Fibroblast of skin of right biceps (primary cell): ENCODE measurements at places on chromosomes 7 and 10.
A peak's percentile ranks its signal among the peaks of the same experiment; 100 is the strongest.

DNA sequence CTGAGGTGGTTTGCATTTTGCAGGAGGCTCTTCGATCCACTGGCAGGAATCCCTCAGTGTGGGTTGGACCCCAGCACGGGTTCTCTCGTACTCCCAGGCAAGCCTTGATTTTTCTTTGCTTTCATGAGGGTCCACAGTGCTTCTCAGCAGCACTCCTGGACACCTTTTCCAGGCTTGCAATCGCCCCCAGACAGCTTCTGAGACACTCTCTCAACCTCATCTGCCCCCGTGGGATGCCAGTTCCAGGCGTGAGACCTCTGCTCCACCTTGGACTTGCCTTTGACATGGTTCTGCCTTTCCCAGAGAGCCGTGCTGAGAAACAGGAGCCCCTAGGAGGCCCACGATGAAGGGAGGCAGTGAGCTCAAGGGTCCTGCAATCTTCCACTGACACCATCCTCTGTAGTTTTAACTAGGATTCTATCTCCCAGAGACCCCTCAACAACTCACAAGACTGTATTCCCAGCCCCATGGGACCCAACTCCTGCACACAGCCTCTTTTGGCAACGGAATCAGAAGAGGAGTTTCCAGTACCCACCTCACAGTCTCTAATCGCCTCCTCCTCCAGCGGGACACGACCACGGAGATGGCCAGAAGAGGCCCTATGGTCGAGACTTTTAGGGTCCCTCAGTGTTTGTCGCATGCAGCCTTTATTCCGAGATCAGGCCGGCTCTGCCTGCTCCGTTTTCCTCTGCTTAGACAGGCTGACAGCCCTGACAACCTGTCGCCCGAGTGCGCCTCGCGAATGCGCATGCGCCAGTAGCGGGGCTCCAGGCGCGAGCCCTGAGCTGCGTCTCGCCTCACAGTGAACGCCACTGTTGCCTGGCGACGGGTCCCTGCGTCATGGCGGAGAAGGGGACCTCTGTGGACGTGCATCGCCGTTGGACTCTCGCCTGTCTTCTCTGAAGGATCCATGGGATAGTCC lies 26.0 kb upstream of the ZNF273 start:
- no peak for DNase-seq

DNA sequence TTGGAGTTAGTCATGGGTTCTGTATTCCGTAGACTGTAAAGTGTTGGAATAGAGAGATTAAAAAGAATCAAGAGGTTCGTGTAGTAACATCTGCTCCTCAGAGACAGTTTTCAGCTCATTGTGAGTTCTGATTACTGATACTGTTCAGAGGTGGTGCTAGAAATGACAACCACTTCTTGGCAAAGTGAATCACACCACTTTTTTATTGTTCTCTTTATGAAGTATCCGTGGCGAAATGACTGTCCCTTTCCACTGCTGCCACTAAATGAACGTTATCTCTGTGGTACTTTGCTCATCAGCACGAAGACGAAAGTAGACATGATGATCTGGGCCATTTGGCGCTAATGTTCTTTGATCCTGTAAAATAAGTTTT lies 860 bp downstream of the RPP30 start:
- no peak for DNase-seq

DNA sequence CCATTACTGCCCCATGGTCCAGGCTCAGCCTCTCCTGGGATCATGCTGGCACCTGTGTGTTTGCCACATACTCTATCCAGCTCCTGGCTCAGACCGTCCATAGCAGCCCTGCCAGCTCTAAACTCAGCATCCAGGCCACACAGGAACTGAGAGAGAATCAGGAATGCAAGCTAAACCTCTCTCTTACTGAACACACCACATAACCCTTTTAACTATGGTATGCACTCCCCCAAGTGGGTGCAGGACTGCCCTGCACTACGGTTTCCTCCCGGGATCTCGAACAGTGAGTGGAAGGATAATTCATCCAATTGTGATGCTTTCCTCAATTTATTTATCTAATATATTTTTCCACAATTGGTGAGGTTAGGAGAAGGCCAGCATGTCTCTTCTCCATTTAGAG lies 17.1 kb upstream of the ZNF800 start:
- no peak for DNase-seq

- DNase-seq = no peak
Measured at GRCh38 chr7:151961536-151961935, 5.3 kb downstream of the GALNTL5 start.

- DNase-seq = peak; percentile 78
Measured at GRCh38 chr10:47406870-47407691, 23.0 kb upstream of the ZNF488 start.

DNA sequence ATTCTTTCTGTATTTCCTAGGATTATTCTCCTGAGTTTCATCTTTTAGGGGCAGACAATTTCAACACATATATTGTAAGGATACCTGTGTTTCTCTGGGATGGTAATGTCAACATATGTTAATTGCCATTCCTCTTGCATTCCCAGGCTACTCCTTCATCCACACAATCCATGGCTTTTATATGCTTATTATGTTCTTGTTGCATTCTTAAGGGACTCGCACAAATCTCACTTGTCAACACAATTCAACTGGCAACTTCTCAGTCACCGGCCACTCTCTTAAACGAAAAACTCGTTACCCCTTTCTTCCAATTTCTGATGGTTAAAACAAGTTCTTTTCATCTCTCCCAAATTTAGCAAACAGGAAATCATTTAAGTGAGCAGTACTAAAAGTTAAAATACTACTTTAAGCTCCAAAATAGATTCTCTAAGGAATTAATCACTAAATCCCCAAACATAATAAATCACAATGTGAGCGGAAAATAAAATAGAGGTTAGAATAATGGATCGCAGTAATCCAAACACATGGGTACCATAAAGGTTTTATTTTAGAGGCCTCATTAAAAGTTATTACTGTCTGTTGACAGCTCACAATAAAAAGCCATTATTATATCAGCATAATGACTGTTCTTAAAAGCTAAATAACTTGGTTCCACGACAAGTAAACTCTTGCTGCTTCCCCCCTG lies 223.2 kb downstream of the ELMO1 start:
- DNase-seq = no peak

DNA sequence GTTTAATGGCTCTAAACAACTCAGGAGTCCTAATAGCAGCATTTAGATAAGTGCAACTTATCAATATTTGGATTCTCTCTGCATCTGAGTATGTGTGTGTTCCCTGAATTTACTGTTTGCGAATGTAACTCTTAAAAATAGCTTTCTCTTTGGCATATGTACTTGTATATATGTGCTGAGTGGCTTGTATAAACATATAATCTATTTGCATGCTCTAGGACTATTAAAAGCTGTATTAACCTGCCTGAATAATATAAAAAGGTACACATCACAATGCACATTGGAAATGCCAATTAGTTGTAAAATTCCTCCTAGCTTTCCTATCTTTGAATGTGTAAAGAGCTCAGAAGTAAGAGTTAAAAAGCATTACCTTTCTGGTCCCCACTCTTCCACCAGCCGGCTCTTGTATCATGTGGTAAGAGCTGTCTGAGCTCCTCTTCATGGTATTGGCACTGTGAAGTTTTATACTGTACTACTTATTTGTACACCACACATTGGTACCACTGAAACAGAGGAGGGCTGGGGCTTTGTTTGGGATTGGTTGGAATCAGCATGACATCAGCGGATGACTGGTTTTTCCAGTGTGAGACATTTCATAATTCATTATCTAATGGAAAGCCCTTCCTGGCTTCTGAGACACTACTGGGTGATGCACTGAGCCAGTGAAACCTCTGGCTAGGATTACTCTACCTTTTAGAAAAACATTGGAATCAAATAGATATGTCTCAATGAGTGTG lies at the start of gene INHBA:
TSS of gene INHBA (minus strand) at position 456 of the 737 bp plus-strand sequence. CDS start 2,716 bp downstream, outside the sequence.
- DNase-seq = peak; percentile 97

- DNase-seq = peak; percentile 74
Measured at GRCh38 chr10:124403548-124403947, 15.2 kb downstream of the OAT start.

- peak; percentile 9 for DNase-seq
Measured at GRCh38 chr7:27300421-27300820, 57.8 kb downstream of the EVX1 start.

- no peak for DNase-seq
Measured at GRCh38 chr7:22868509-22868908, 45.9 kb upstream of the TOMM7 start.

DNA sequence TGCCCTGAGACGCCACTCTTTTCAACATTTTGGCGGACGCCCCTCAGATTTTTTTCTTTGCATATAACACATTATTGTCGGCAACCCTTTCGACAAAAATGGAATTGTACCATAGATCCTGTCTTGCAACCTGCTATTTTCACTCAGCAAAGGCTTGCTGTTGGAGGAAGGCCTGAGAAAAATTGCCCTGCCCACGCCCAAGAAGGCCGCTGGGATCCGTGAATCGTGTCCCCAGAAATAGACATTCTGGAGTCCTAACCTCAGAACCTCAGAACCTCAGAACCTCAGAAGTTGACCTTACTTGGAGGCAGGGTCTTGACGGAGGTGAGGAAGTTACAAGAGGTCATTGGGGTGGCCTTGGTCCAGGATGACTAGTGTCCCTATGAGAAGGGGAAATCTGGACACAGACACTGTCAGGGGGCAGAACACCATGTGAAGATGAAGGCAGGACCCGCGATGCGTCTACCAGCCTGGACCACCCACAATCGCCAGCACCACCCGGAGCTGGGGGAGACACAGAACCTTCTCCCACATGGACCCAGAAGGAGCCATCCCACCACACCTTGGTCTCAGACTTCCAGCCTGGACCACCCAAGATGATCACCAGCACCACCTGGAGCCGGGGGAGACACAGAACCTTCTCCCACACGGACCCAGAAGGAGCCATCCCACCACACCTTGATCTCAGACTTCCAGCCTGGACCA lies 19.1 kb upstream of the DNAAF5 start:
- no peak for DNase-seq

- DNase-seq = peak; percentile 63
Measured at GRCh38 chr7:74575083-74575784, 82.3 kb upstream of the GTF2I start.

DNA sequence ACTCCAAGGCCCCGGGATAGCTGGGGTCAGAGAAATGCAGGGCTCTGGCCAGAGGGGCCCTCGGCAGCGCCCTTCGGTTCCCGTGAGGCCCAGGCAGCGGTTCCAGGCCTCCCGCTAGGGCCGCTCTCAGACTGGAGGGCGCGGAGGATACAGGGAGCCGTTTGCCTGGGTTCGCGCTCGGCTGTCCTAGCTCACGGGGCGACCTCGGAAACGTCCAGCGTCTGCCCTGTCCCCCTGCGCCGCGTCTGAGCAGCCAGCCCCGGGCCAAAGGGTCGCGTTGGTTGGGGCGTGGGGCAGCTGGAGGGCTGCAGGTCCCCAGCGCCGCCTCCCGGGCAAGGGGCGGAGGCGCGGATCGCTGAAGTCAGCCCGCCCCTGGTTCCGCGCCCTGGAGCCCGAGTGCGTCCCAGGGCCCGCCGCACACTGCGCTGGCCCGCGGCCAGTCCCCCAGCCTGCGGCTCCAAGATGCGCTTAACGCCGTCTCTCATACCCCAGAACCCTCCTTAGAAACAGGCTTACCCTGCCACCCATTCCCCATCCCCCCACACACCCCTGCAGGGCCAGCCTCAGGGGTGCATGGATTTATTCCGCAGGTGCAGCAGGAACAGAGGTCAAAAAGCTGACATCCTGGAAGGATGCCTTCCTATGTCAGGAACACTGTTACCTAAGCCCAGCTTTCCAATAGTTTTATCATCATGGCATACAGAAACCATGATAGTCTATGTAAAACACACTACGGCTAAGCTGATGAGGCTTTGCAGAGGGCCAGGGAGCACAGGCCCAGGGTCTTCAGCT lies 22.1 kb upstream of the OPN4 start:
- peak; percentile 35 for DNase-seq

- DNase-seq = peak; percentile 79
Measured at GRCh38 chr7:27921081-27921836, 181.3 kb downstream of the TAX1BP1 start.

- no peak for DNase-seq
Measured at GRCh38 chr10:123858907-123859652, 32.5 kb downstream of the CPXM2 start.
